Activated CD4-positive, alpha-beta T cell treated with anti-CD3 and anti-CD28 coated beads for 36 hours (primary cell): ENCODE measurements at places on chromosomes 16 and 17. TPM values are rescaled to one million over a fixed set of nuclear protein-coding genes. Genes with fewer than 3 reads are reported as not detected.

- peak; percentile 29 for DNase-seq
Measured at GRCh38 chr16:81524382-81524781, 79.8 kb downstream of the CMIP start.

DNA sequence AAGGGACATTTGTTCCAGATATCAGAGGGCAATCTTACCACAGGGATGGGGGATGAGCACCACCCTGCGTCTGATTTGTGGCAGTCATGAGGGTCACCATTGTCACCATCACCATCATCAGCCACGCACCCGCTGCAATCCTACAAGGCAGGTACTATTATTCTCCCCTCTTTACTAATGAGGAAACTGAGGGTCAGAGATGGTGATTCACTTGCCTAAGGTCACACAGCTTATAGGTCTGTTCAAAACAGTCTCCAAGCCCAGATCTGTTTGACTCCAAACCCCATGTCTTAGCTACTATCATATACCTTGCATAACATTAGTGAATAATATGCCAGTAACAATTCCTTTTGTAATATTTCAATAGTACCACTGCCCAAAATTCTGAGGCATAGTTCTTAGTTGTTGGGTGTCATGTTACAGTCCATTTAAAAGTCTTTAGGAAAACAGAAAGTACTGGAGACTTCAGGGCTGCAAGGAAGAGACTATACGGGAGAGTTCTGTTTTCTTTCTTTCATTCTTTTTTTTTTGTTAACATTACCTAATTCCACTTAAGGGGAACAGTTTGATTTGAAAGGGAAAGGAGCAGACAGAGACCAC lies 166.4 kb downstream of the C16orf95 start:
- DNase-seq, result no peak

DNA sequence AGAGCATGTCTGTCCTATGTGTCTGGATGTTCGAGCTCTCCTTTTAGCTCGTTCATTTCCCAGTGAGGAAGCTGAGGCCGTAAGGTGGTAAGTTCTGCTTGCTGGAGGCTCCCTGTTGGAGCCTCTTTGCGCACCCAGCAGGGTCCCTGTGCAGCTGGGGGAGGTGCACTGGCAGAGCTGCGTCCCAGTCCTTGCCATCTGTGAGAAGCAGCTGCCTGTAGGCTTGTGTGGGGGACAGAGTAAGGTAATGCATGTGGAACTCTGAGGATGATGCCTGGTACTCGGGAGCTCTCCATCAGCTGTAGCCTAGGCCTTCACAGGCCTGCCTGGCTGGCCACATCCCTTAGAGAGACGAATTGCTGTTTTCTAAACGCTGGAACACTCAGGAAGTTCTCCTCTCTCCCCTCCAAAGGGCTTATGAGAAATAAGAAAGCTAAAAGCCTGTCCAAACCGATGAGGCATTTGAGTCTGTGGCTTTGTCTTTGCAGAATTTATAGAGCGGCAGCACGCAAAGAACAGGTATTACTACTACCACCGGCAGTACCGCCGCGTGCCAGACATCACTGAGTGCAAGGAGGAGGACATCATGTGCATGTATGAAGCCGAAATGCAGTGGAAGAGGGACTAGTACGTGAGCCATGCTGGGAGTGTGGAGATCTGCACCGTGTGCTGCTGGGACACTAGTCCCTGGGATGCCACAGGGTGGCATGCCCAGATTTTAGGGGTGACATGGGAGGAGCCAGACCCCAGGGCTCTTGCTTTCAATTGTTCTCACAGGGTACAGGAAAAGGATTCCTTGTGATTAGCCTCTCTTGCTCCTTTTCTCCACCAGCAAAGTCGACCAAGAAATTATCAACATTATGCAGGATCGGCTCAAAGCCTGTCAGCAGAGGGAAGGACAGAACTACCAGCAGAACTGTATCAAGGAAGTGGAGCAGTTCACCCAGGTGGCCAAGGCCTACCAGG lies 1.6 kb downstream of the NDUFB10 start:
- peak; percentile 70 for DNase-seq

GRCh38 chr17:15169676-15170075 lies 95.5 kb downstream of the PMP22 start:
- no peak for DNase-seq

DNA sequence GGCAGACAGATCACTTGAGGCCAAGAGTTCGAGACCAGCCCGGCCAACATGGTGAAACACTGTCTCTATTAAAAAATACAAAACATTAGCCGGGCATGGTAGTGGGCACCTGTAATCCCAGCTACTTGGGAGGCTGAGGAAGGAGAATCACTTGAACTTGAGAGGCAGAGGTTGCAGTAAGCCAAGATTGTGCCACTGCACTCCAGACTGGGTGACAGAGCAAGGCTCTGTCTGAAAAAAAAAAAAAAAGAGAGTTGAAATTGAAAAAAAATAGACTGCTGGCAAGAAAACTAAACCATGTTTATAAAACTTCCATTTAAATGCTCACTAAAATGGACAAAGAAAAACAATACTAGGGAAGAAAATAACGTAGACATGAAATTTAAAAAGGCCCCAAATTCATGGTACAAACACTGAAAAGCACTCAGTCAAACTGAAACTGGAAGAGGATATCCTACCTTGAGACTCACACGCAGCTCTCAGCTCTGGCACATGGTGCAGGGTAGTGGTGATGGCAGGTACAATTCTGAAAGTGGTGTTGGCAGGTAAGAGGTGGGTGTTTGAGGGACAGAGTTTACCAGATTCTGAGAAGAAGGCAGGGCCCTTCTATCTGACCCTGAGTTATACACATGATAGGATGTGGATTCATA lies 19.3 kb downstream of the CNTROB start:
- DNase-seq, result peak; percentile 71

GRCh38 chr16:67243481-67243880 lies 3.8 kb downstream of the FHOD1 start:
- no peak for DNase-seq

DNA sequence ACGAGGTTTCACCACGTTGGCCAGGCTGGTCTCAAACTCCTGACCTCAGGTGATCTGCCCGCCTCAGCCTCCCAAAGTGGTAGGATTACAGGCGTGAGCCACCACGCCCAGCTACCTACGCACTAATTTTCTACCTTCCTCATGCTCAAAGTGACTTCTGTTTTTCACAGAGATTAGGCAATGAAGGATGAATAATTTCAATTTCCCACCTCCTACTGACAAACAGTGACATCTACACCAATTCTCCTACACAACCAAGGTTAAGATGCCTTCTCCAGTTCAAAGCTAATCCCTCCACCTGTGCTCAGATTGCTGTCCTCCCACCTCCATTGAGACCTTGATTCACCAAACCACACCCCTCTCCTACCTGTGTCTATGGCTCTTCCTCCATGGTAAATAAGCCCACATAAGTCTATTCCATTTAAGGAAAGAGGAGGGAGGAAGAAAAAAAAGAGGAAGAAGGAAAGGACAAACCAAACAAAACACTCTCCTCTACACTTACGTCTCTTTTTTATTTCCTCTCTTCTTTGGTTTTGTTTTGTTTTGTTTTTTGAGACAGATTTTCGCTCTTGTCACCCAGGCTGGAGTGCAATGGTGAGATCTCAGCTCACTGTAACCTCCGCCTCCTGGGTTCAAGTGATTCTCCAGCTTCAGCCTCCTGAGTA lies 5.5 kb upstream of the MED11 start:
- DNase-seq, result no peak

- no peak for DNase-seq
Measured at GRCh38 chr16:72927199-72928089, 120.5 kb downstream of the ZFHX3 start.

DNA sequence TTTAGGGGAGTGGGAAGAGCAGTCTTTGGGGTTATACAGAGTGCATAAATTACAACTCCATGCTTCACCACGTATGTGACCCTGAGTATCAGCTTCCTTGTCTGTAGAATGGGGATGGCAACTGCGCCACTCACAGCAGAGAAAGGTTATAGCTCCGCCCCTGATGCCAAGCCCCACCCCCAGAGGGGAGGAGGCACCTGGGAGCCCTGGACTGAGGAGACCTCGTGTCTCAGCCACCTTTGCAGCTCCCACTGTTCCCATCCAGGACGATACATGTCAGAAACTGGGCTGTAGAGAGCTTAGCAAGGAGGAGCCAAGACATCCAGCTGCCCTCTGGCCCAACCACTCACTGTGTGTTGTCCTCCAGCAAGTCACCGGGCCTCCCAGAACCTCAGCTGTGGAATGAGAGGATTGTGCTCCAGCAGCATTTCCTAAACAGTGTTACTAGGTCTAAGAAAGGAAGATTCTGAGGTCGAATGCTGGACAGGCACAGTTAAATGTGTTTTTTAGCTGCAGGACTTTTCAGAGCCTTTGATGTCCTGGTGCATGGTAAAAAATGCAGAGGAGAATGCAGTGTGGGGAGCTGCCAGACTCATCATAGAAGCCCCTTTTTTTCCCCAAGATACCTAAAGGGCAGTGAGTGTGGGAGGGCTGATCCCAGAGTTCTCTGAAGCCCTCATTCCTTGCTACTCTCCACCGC lies 49.4 kb downstream of the BEAN1 start:
- DNase-seq, result peak; percentile 76

DNA sequence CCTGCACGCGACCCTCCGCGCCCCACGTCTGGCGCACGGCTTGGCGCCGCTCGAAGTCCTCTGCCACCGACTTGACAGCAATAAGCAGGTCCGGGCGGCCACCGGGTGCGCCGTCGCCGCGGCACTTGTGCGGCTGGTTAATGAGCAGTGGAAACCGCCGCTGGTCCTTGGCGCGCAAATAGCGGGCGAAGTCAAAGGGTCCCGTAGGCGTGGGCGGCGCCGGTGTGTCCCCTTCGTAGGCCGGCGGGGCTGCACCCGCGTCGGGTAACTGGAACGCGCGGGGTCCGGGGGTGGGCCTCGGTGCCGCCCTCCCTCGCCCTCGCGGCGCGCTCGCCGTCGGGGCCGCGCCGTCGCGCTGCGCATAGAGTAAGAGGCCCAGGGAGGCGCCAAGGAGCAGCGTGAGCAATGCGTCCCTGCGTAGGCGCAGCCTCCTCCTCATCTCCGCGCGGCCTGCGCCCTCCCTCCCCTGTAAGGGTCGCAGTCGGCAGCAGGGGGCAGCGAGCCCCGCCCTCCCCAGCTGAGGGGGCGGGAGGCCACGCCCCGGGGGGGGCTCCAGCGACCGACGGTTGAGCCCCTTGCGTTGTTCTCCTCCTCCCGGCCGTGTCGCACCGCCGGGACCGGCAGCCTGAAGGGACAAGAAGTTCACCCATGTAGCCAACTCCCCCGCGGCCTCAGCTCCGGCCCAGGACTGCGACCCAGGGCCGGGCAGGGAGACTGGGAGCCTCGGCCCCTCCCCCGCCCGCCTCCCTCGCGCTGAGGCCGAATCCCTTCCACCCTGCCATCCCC lies 558 bp downstream of the B3GNT9 start:
- DNase-seq, result peak; percentile 76

DNA sequence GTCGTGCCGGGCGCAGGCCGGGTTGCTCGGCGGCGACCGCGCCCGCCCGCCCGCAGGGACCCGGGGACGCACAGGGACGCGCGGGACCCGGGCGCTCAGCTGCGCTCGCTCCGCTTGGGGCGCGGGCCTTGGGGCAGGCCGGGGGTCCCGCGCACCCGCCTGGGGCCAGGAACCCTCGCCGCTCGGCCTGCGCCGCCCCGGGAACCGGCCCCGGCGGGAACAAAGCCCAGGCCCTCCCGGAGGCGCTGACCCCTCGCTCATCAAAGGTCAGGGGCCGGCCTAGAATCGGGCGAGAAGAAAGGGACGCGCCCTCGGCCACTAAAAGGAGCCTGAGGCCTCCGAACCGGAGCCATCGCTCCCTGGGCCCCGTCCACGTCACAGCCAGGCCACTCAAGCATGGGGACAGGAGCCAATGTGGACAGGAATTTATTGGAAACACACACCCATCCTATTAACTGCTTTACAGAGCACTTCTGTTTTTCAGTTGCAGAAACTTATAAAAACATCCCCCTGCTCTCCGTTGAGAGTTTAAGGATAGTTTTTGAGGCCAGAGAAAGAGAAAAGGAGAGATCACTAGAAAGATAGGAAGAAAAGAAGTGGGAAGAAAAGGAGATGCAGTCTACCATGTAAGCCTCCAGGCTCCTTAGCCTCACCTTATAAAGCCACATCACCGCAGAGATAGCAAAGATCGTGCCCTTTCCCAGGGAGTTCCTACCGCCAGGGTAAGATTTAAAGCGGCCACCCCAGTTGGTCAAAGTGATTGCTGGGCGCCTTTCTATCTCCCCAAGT lies 558 bp upstream of the ZFHX3 start:
- DNase-seq, result no peak

DNA sequence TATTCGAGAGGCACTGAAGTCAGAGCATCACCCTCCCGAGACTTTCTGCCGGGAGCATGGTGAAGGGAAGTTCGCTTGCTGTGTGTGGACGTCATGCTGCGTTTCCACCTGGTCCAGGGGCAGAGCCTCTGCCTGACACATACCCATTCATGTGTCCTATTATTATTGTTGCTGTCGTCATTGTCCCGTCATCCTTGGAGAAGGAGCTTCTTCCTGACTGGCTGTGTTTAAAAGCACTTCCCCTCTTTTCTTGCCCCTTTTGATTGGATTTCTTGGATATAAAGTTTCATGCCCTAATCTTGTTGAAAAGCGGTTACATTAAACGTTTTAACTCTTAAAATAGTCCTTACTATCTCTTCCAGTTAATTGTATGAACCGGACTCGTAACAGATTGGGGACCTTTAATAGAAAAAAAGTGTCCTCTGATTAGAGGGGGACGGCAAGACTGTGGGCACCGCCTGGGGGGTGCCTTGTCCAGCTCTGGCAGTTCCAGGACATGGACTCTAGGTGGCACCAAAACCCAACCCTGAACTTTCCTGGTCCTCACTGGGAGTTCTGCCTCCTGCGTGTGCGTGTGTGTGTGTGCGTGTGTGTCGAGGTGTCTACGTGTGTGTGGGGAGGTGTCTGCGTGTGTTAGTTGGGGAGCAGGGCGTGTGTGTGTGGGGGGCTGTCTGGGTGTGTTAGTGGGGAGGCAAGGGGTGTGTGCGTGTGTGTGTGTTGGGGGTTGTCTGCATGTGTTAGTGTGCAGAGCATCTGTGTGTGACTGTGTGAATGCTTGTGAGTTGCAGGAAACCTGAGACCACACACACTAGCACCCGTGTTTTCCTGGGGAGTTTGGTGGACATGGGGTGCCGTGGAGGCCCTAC lies 133.3 kb upstream of the CIBAR2 start:
- peak; percentile 70 for DNase-seq

GRCh38 chr16:86991679-86992078 lies 325.5 kb downstream of the C16orf95 start:
- DNase-seq, result no peak

DNA sequence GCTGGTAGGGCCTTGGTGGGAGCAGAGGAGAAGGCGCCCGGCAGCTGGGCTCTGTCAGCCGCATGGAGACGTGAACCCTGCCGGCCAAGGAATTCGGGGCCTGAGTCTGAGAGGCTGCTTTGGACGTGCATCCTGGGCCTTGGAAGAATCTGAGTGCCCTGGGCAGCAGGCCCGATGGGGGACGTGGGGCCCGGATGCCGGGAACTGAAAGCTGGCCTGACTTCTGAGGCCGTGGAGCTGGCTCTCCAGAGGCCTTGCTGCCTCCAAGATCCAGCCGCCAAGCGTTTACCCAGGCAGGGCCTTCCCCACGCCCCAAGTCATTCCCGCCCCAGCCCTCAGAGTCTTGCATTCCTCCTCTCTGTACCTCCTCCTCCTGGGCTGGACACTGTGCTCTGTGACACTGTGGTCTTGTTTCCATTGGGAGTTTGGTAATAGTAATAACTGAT lies 37.2 kb downstream of the NKD1 start:
- no peak for DNase-seq

- no peak for DNase-seq
Measured at GRCh38 chr17:67069603-67070136, 25.3 kb downstream of the CACNG1 start.

Gene MYADML2
- not detected for total RNA-seq

Gene OTOP2
- not detected for total RNA-seq

Gene SHISA9
- 0.02 TPM for total RNA-seq

Gene HEATR9
- total RNA-seq, result 0.18 TPM

Gene NMT1
- 170 TPM for total RNA-seq

Gene NOTUM
- total RNA-seq, result 0.97 TPM
